ENCODE measurements at places on chromosomes 3 and 15. TPM values are rescaled to one million over a fixed set of nuclear protein-coding genes. Genes with fewer than 3 reads are reported as not detected.
A peak's percentile ranks its signal among the peaks of the same experiment; 100 is the strongest.

DNA sequence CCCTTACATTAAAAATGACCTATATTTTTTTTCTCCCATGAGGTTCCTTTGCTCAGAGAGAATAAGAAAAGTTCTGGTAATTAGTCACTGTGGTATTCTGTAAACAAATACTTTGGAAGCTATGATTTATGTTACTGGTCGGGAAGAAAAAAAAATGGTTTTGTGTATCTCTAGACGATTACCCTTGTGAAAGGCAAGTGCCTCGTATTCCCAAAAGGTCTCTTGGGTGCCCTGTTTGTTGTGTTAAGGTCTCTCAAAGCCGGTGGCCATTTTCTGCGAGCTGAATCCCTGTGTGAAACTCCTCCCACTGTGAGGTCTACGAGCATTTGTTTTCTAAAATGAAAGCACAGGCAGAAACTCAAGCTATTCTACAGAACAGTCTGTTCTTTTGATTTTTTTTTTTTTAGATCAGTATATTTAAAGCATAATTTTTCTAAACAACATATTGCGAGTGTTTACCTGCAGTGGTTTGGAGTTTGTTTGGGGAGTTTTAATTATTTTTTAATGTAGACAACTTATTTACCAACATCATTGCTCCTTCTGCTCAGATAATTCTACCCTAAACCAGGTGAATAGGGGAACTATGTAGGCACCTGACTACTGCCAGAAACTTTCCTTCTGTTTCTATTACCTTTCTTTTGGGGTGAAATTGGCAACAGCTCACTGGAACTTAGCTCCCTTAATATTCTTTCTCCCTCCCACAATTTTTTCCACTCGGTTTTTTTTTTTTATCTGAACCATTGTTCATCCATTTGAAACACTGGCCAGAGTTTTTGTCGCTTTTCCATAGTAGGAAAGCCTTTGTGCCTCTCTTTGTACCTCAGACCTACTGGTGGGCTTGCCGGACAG lies 44.0 kb downstream of the ZBTB38 start:
- DNase-seq: no peak
- peaks cover 63% of the 10 kb centered on the region for H3K4me1 ChIP-seq
- H3K27me3 ChIP-seq: no peaks in the 10 kb centered on the region
- peaks cover 22% of the 10 kb centered on the region for H3K36me3 ChIP-seq
- H3K4me3 ChIP-seq: peak overlapping the region; percentile 57

- no peak overlapping the region for H3K4me3 ChIP-seq
- H3K27me3 ChIP-seq: no peaks in the 10 kb centered on the region
- no peaks in the 10 kb centered on the region for H3K36me3 ChIP-seq
- H3K27ac ChIP-seq: no peak overlapping the region
- DNase-seq: no peak
- H3K4me1 ChIP-seq: no peaks in the 10 kb centered on the region
Measured at GRCh38 chr15:51696566-51696965, 15.3 kb downstream of the SCG3 start.

DNA sequence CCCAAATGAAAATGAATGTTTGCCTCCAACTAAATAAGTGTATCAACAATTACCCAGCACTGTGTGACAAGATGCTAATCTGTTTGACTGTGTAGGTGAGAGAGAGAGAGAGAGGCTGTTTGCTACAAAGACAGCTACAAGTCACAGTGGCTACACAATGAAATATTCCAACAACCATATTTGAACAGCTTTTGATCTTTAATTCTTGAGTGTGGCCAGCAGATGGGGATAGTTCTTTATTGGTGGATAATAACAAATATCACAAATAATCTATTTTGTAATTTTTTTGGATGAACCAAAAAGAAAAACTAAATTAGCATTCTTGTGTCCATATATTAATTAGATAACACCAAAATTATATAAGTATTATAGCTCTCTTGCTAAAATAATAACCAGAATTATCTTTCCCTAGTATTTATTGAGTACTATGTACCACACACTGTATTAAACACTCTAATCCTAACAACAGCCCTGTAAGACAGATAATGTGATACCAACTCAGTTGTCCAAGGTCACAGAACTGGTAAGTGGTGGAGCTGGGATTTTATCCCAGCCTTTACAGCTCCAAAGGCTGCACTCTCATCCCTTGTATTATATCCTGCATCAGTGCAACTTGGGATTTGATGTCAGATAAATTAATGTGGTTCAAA lies 61.9 kb upstream of the C3orf80 start:
- no peak for DNase-seq
- no peak overlapping the region for H3K4me3 ChIP-seq
- no peaks in the 10 kb centered on the region for H3K27me3 ChIP-seq
- H3K27ac ChIP-seq: no peak overlapping the region
- H3K36me3 ChIP-seq: no peaks in the 10 kb centered on the region
- no peaks in the 10 kb centered on the region for H3K4me1 ChIP-seq

DNA sequence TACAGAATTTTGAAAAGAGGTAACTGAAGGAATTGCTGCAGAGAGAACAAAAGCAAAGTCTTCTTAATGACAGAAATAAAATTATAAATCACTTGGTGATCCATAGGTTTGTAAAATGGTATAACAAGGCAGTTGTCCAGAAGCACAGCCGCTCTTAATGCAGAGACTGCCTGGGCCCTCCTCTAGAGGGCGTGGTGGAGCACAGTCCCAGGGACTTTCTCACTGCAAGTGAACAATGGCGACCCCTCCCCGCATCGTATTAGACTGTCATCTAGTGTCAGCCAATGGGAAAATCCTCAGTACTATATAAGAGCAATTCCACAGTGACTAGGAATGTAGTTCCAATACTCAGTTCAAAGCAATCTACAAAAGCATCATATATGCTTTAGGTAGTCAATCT lies 26.4 kb upstream of the ZBED2 start:
- H3K4me1 ChIP-seq: no peaks in the 10 kb centered on the region
- H3K27ac ChIP-seq: no peak overlapping the region
- H3K4me3 ChIP-seq: no peak overlapping the region
- DNase-seq: no peak
- no peaks in the 10 kb centered on the region for H3K36me3 ChIP-seq

GRCh38 chr3:52473026-52473425 lies 17.6 kb downstream of the NISCH start:
- no peaks in the 10 kb centered on the region for H3K4me1 ChIP-seq
- no peak for DNase-seq
- H3K36me3 ChIP-seq: peaks cover 31% of the 10 kb centered on the region
- no peak overlapping the region for H3K27ac ChIP-seq

DNA sequence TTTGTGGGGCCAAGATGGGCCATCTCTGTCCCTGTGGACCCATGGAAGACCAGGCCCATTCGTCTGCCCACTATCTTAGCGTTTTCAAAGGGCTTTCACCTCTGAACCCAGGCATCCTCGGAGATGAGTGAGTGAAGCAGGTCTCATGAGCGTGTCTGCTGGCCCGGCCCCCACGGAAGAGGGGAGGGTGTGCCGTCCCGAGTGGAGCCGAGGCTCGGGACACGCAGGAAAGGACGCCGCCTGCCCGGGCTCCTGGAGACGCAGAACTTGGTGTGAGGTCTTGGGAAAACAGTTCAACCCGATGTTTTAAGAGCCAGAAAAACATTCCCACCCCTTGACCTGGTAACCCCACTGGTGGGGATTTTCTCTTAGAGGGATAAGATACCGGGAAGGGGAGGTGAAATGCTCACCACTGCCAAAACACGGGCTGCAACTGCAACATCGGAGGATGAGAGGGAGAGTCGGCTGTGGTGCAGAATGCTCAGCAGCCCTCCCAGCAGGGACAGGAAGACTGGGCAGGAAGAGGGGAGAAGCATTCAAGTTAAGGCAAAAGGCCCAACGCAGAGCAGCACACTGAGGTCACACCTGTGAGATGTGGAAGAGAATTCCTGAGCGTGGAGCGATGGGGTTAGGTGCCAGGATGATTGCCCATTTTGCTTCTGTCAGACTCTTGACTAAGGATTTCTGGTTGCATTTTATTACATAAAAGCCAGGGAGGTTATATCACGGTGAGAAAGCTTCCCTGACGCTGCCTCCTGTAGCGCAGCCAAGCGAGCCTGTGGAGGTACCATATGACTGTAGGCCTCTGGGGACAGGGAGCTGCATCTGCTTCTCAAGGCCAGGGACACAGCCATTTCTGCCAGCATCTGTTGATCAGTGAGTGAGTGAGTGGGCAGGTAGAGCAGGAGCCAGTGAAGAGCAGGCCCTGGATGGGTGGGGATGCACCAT lies 14.1 kb upstream of the STAB1 start:
- no peaks in the 10 kb centered on the region for H3K4me1 ChIP-seq
- DNase-seq: no peak
- H3K27ac ChIP-seq: no peak overlapping the region
- no peak overlapping the region for H3K4me3 ChIP-seq

Gene SST
- total RNA-seq: not detected

Gene RARRES1
- 0.16 TPM for total RNA-seq

Gene GABRB3
- total RNA-seq: 0.27 TPM

Data from GM12878 (cell line).